Bladder microvascular endothelial cell (primary cell): ENCODE measurements at places on chromosomes 2 and 18. TPM values are rescaled to one million over a fixed set of nuclear protein-coding genes. Genes with fewer than 3 reads are reported as not detected.

The CPS1 gene
- 0.88 and 2.1 TPM in 2 replicates for total RNA-seq

The IGFBP2 gene
- 153 and 203 TPM in 2 replicates for total RNA-seq

The TLX2 gene
- total RNA-seq = not detected in 2 replicates

The ANKRD30BL gene
- total RNA-seq = under 0.01 TPM in 1 of 2 replicates, not detected in the other

The LIMS4 gene
- 14.7 and 42.7 TPM in 2 replicates for total RNA-seq

The ECEL1 gene
- not detected in 2 replicates for total RNA-seq

The ANKRD23 gene
- 0.49 and 1.4 TPM in 2 replicates for total RNA-seq

The EMILIN1 gene
- total RNA-seq = 2.3 and 49.0 TPM in 2 replicates

The LHCGR gene
- not detected in 2 replicates for total RNA-seq
